NCI-H524 treated with DMSO at 0.1 percent for 48 hours (cell line): ENCODE measurements at places on chromosomes 2 and 18.

GRCh38 chr2:17107151-17107550, 411.1 kb downstream of the RAD51AP2 start:
- no peak for DNase-seq

DNA sequence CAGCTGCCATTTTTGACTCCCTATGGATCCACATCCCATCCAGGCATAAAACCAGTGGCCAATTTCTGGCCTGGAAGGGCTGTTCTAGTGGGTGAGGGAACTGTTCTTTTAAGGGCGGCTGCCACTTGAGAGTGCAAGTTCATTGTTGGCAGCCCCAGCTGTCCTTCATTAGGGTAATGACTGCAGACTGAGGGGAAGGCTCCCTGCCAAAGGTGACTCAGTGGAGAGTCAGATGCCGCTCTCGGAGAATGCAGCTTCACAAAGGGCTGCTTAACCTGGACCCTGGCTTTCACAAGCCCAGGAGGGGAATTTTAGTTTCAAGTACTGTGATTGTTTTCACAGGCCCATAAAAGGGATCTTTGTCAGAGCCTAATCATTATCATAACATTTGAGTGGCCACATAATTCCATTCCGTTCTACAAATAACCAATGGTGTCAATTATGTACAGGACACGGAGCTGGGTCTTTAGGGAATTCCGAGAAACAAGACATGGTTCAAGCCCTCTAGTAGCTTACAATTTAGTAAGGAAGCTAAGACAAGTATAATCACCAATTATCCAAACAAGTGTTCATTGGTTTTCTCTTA, 235.7 kb downstream of the CDCA7 start:
- DNase-seq = peak; percentile 11

DNA sequence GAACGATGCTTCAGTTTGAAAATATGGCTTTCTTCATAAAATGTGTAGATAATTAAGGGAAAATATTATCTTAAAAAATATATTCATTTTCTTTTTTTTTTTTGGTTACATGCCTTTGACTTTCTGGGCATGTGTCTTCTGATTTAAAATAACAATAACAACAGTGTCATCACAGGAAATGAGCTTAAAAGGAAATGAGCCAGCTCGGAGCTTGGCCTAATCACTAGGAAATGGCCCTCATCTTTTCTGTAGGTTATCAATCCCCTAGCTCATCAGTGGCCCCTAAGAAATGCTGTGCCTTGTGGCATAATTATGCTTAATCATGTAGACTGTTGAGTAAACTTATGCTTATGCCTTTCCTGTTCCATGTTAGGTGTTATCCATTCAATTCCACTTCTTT, 141.8 kb upstream of the FHL2 start:
- DNase-seq = no peak

DNA sequence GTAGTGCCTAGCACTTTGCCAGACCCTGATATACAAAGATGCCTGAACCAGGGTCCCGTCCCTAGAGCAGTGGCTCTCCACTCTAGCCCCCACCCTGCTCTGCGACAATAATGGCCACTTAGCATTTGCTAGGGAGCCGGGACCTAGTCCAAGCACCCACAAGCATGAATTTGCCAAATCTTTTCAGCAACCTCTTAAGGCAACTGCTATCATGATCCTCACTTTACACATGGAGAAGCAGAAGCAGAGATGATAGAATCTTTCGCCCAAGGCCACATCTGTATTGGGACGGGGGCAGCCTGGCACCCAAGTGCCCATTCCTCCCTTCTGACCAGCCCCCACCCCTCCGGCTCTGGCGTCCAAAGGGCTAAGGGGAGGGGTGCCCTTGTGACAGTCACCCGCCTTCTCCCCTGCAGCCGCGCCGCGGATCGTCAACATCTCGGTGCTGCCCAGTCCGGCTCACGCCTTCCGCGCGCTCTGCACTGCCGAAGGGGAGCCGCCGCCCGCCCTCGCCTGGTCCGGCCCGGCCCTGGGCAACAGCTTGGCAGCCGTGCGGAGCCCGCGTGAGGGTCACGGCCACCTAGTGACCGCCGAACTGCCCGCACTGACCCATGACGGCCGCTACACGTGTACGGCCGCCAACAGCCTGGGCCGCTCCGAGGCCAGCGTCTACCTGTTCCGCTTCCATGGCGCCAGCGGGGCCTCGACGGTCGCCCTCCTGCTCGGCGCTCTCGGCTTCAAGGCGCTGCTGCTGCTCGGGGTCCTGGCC, 13.0 kb downstream of the SIGLEC15 start:
- DNase-seq = no peak

- DNase-seq = no peak
Observed at GRCh38 chr2:216696321-216696720, 972 bp upstream of the IGFBP5 start.

DNA sequence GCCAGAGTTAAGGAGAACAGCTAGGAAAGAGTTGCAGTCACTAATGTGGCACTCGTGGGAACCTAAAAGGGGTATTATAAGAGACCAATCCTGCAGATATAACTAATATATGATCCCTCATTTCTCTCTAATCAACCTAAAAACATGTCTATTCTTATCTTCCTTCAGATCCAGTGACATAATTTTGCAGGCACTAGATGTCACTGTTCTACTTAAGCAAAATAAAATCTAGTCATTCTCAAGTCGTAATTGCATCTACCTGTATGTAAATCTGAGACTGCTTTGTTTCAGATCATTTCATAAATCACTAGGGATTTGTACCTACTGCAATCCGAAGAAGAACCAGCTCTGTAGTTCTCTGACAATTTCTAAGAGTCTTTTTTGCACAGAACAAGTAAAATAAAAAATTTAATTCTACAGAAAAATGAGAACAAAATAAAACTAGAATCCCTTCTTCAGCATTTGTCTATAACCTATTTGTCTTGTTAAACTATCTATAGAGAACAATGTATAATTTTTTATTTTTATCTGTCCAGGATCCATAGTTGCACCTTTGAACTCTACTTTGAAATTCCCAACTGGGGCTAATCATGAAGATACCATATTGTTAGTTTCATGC, 56.5 kb upstream of the ERBB4 start:
- no peak for DNase-seq

GRCh38 chr2:187615364-187615763, 61.1 kb upstream of the TFPI start:
- no peak for DNase-seq

GRCh38 chr18:22349317-22349898, 68.3 kb downstream of the CTAGE1 start:
- no peak for DNase-seq

DNA sequence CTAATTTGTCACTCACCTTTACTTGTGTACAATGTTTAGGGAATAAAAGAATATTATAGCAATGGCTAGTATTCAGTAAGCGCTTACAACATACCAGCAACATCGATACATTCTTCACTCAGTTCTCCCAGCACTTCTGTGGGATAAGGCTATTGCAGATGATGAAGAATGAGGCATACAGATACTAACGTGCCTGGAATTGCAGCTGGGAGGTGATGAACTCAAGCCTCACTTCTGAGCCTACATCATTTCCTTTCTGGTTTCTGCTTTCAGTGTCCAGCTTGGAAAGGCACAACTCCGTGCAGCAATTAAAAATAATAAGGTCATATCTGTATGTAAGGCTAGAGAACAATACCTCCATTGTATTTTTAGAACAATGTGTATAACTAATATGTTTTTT, 95.4 kb upstream of the AQP4 start:
- no peak for DNase-seq

GRCh38 chr2:4962419-4962818, 729.8 kb upstream of the SOX11 start:
- DNase-seq = no peak

DNA sequence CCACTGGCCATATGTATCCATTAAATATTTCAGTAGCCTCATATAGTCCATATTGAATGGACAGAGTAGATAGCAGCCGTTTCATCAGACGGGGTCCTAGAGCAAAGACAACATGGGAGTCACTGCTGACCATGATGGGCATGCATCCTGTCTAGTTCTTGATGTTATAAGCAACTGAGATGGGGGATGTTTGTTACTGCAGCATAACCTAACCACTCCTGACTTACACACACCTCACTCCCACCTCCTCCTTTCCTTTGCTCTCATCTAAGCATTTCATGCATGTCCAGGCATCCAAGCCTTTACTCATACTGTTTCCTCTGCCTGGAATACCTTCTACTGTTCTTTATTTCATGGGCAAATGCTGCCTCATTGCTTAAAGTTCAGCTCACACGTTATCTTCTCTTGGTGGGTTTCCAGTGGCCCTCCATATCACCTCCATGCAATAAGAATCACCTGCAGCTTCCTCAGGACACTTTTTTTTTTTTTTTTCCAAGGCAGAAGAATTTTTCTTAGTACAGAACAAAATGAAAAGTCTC, 87.8 kb downstream of the DDX1 start:
- no peak for DNase-seq

DNA sequence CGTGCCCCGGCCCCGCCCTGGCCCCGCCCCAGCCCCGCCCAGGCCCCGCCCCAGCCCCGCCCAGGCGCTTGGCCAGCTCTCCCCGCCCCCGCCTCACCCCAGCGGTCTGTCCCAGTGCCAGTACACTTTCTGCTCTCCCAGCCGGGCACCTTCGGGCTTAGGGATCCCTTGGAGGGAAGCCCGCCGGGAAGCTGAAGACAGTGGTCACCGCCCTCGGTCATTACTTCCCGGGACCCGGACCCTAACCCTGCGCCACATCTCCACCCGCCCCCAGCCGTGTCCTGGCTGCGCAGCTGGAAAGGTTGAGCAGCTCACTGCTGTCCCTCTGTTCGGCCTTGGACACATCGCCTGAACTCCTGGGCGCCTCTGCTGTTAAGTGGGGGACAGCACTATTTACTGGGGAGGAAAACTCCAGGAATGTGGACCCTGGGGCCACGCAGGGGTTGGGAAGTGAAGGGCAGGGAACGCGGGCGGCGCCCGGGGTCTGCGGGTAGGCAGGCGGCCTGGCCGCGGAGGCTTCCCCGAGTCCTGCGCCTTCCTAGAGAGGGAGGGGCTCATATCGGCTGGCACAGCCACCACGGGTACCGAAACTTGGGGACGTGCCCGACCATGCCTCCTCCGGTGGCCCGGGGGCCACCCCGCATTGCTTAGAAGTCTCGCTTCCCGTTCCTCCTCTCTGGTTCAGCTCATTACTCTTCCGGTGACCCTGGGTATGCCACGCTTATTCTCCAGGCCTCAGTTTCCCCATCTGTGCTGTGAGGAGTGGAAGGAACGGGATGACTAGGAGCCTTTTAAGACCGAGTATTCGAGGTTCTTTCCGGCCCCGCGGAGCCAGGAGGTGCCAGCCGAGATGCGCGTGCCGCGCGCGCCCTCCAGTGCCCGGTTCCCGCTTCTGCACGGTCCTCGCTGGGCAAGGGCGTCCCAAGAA, 121.0 kb downstream of the GYPC start:
- DNase-seq = no peak

GRCh38 chr2:84458551-84459017, 496 bp downstream of the SUCLG1 start:
- no peak for DNase-seq

- DNase-seq = no peak
Observed at GRCh38 chr2:173151671-173152401, 76.2 kb downstream of the MAP3K20 start.

- DNase-seq = no peak
Observed at GRCh38 chr2:162092658-162093556, 18.9 kb upstream of the DPP4 start.
